Foreskin keratinocyte (primary cell): ENCODE measurements at places on chromosomes 2 and 18. TPM values are rescaled to one million over a fixed set of nuclear protein-coding genes. Genes with fewer than 3 reads are reported as not detected.

DNA sequence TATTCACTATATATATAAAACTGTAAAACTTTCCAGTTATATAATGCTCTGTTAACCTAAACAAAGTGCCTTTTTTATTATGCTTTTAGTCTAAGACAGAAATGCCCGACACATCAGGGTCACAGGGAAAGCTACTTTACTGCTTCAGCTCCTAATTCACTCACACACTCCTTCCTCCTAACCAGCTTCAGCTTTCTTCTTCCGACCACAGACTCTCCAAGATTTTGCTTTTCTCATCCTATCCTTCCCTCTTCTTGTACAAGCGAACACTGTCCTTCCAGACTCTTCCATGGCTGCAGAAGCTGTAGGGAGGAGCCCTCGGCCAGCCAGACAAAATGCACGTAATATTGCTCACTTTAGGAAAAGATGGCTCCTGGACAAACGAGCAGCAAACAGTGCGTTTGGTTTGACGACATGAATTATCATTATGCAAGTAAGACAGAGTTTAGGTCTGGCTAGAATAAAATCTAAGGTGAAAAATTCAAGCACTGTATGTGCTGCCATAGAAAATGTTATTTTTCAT, 47.5 kb upstream of the HNRNPA3 start:
- DNase-seq, result no peak

- DNase-seq, result no peak
These were observed 89.4 kb upstream of the FHL2 start for GRCh38 chr2:105488285-105488684.

- DNase-seq, result peak; percentile 13
These were observed 245.8 kb downstream of the KCNE4 start for GRCh38 chr2:223297788-223298187.

DNA sequence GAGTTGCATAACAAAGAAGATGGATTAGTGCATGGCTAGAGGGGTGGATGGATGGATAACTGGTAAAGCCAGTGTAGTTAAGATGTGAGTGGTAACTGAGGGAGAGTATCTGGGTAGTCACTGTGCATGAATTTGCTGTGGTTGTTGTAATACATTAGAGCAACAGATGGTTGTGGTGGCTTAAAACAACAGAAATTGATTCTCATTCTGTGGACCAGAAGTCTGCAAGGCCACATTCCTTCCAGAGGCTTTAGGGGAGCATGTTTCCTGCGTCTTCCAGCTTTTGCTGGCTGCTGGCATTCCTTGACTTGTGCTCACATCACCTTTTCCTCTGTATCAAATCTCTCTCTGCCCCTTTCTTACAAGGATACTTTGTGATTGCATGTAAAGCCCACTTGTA, 155.4 kb downstream of the ASB1 start:
- DNase-seq, result no peak

DNA sequence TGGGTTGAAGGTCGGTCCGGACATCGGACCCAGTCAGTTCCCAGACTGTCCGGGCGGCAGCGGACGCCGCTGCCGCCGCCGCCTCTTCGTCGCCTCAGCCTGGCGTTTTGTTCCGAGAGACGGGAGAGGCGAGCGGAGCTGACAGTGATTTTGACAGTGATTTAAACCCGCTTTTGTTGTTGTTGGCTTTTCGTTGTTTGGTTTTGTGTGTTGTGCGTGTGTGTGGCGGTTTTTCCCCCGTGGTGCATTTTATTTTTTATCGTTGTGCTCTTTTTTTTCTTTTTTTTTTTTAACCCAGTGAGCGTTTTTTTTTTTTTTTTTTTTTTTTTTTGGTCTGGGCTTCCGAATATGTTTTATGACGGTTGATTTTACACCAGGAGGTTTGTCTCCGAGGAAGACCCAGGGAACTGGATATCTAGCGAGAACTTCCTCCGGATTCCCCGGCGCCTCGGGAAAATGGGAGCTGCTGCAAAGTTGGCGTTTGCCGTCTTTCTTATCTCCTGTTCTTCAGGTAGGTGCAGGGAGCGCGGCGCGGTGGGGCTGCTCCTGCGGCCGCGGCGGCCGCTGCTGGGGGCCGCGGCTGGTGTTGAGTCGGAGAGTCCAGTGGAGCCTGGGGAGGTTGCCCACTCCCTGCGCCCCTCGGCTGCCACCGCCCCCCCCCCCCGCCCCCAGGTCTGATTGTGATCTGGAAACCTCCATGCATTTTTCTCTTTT, at the start of gene ACVR2A:
ACVR2A (plus strand) TSS at position 333 of the 714 bp plus-strand sequence; CDS start at position 457, 124 bp downstream.
- no peak for DNase-seq

- no peak for DNase-seq
These were observed 24.3 kb upstream of the BCL11A start for GRCh38 chr2:60577682-60578283.

DNA sequence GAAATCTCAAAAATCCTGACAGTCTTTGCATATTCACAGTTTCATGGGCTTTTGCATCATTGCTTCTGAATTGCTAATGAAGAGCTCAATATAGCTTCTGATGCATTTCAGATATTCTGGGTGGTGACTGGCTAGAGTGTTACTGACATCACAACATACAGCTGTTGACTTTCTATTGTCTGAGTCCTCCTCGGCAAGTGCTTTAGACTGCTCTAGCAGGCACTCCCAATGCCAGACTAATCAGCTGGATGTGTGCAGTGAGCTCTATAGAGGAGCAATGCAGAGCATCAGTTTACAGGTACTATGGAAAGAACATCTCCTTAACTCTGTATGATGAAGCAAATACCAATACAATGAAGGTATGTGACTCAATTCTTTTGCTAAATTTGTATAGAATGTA, 54.9 kb downstream of the R3HDM1 start:
- DNase-seq, result peak; percentile 15

DNA sequence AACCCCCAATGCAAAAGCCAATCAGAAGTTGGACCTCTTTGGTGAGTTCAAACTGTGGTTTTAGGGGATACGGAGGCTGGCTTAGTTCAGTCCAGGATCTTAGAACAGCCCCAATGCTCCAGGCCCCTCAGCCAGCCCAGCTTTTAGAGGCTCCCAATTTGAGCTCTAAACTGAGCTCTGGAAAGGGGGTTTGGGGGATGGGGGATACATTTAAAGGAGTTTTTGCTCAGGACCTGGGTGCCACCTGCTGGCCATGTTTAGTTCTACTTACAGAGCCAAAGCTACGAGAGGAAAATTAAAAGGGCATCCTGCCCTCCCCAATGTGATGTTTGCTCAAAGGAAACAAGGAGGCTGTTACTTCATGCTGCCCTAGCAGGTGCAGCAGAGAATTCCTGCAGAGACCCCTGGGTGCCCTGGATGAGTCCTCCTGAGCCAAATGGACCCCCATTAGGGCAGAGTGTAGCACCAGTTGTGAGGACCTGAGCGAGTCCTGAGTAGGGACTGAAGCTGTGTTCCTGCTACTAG, 15.9 kb upstream of the TMEM214 start:
- DNase-seq, result peak; percentile 22

DNA sequence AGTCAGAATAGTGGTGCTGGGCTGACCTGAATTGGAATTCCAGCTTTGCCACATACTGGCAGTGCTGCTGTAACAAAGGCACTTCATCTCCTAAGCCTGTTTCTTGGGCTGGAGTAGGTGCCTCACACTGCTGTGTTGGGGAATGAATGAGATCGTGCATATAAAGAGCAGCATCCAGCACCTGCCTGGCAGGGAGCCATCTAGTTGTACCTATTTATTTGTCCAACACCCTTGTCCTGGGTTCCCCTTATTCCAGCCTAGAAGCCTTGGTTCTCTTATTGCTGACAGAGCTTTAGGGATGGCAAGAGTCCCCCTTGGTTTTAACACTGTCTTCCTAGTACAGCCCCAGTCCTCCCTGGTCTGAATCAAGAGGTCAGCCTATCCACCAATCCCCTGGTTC, 275.3 kb upstream of the RAB12 start:
- DNase-seq, result no peak

DNA sequence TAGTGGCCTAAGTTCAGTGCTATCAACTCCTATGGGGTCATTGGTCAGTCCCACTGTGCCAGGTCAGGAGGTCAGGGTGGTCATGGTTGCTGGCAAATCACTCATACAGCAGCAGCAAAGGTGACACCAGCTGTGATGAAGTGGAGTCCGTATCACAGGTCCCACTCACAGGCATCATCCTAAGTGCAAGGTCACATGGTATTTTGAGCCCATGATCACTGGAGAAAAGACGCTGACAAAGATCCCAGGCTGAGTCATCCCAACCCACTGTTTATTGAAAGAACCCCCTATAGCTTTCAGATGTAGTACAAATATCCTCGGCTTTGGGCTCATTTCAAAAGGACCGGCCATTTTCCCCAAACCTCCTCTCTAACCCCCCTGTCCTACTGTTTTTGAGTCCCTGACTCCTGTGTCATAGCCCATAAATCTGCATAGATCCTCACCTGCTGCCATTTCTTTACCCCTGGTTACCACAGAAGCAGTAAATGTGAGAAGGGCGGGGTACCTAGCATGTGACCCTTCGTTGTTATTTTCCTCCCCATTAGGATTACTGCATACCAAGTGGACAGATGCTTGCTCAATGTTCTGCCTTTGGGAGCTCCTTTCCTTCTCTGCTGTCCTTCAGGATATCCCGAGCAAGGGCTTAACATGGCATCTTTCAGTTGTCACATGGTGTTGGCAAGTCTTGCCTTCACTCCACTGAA, 107.7 kb downstream of the COL6A3 start:
- DNase-seq, result no peak

GRCh38 chr2:75411574-75411973, 149.2 kb downstream of the EVA1A start:
- DNase-seq, result no peak

DNA sequence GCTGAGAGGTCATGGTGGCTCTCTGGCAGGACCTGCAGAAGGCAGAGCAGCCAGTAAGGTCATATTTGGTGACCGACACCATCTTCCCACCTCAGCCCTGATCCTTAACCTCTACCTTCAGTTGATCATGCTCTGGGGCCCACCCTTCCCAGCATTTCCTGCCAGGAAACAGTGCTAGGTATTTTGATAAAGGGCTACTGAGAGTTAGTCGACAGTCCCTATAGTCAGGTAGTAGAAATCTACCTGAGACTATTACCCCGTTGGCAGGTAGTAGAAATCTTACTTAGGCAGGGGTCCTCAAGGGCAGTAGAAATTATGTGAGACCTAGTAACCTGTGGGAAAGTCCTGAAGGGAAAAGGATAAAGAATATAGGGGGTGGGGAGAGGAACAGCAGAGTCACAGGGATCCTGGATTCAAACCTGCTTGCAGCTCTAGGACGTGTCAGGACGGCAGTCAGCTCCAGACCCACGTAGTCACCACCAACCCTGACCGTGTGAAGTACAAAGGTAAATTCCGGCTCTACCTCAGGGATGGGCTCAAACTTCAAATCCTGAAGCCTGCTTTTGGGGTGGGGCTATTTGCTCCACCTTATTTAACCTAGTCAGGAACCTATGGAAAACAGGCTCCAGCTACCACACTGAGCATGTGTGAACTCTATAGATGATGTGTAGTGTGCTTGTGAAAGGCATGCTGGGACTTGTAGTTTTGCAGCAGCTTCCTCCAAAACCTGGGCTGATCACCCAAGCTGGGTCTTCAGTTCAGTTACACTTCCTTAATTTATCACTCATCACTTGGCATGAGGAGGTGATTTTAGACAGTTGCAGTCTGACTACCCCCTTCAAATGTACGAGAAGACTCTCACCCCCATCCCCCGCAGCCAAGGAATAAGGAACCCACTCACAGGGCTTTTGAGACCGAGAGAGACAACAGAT, at the start of gene DQX1:
DQX1 (minus strand) TSS at position 515 of the 932 bp plus-strand sequence; CDS start at position 13, 502 bp downstream.
- DNase-seq, result peak; percentile 95

- DNase-seq, result no peak
These were observed 80.3 kb downstream of the XRCC5 start for GRCh38 chr2:216189410-216189809.

- no peak for DNase-seq
These were observed 111.5 kb downstream of the CYRIA start for GRCh38 chr2:16554060-16554583.

DNA sequence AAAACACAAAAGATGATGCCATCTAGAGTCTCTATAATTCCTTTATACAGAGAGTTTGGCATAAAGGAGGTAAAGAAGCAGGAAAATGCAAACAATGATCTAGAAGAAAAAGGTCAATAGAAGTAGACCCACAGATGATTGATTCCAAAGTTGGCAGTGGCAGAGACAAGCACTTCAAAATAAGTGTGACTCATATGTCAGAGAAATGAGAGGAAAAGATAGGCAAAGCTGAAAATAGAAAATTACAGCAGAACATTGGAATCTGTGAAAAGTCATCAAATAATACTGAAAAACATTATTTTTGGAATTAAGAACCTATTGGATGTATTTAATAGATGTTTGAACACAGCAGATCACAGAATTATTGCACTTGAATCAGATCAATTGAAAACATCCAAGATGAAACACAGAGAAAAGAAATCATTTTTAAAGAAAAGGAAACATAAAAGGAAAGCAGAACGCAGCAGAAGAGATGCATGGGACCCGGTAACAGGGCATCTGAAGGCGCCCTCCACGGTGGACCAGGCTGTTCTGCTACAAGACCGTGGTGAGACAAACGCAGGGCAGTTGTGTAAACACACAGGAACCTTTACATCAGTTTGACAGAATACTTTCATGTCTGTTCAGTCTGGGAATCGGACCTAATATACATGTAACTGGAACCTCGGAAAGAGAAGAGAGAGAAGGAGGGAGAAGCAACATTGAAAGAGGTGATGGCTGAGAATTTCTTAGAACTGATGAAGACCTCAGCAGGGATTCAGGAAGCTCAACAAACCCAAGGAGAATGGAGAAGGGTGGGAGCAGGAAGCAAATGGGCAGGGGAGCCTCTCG, 74.6 kb upstream of the GPC1 start:
- no peak for DNase-seq

DNA sequence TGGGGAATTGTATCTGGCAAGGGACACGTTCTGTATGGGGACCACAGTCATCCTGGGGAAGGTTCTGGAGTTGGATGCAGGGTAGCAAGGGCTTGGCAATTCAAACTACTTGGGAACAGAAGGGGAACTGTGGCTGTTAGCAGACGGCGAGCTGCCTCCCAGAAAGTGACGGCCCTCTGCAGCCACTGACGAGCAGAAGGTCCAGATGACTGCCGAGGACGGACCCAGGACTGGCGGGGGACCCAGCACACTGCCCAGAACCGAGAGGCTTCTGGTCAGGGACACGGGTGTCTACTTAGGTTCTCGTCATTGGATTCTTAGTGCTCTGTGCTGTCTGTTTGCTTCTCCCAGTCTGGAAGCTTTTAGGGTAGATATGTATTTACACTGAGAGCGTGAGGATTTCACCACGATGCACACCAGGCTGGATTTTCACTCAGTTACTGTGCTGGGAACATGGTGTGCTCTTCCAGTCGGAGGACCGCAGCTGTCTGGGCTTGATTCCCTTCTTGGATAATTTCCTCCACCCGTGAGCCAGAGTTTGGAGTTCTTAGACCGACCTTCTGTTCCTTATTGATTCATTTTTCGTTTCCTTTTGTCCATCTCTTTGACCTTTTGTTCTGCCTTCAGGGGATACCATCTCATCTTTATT, 13.4 kb downstream of the GPR35 start:
- DNase-seq, result no peak

Gene TMEM200C
- 0.14 TPM in 1 of 2 replicates, not detected in the other for total RNA-seq

Gene STARD6
- total RNA-seq, result 0.14 TPM in 1 of 2 replicates, not detected in the other

Gene ELOA2
- not detected in 2 replicates for total RNA-seq

Gene APOB
- total RNA-seq, result not detected in 2 replicates

Gene SERPINB4
- 0.07 TPM in 1 of 2 replicates, not detected in the other for total RNA-seq

Gene EPHA4
- total RNA-seq, result 0.48 and 1.0 TPM in 2 replicates

Gene TUBB8B
- 0.27 and 0.67 TPM in 2 replicates for total RNA-seq

Gene LRRC30
- not detected in 2 replicates for total RNA-seq

Gene C2orf81
- 1.5 and 3.5 TPM in 2 replicates for total RNA-seq

Gene OSGEPL1
- 9.0 and 9.7 TPM in 2 replicates for total RNA-seq
